Caudate nucleus (tissue), 63 donors: ENCODE measurements at places on chromosomes 2 and 18.

DNA sequence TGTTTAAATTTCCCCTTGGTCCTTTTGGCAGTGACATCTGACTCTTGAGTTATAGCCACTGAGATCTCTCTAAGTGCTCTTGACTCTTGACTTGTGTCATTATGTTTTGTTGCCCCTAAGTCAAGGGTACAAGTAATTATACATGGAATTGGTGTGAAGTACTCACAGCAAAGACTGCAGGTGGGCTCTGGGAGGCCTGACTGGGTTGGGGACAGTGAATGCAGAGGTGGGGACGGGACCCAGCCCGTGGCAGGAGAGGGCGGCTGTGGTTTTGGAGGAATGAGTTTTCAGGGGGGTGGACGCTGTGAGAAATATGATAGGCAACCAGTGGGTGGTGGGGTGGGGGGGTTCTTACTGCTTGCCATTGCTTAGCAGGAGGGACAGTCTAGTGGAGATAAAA lies 97.8 kb downstream of the NCK2 start:
- DNase-seq, result no peak

GRCh38 chr2:241514986-241515737 lies 6.8 kb upstream of the STK25 start:
- no peak for DNase-seq

DNA sequence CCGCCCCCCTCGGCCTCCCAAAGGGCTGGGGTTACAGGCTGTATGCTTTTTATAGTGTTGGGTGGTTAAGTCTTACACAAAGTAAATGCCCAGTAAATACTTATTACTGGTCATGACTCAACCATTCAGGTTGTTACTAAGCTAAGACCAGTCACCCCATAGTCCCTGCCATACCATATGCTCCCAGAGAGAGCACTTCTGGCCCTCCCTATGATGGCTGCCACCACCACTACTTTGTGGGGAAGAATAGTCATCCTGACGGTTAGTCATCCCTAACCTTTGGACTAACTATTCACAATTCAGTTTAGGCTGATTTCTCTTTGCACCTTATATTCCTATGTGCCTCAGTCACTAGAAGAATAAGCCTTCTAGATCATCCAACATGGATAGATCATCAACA lies 42.0 kb upstream of the MSH2 start:
- DNase-seq, result no peak

DNA sequence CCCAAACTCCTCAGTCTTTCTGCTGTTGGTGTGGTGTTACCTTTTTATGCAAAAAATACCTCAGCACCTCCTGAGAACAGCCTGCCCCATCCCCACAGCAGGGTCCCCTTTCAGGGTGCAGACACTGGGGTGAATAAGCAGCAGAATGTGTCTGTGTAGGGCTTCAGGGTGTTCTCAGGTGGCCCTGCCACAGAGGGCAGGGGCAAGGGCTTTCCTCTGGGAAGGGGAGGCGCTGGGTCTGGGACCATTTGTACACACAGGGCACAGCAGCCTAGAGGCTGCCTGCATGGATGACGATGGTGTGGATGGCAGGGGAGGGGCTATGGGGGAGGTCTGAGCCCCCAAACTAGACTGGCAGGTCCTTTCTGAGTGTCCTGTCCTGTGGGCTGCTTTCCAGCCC lies 2.6 kb downstream of the HAAO start:
- no peak for DNase-seq

DNA sequence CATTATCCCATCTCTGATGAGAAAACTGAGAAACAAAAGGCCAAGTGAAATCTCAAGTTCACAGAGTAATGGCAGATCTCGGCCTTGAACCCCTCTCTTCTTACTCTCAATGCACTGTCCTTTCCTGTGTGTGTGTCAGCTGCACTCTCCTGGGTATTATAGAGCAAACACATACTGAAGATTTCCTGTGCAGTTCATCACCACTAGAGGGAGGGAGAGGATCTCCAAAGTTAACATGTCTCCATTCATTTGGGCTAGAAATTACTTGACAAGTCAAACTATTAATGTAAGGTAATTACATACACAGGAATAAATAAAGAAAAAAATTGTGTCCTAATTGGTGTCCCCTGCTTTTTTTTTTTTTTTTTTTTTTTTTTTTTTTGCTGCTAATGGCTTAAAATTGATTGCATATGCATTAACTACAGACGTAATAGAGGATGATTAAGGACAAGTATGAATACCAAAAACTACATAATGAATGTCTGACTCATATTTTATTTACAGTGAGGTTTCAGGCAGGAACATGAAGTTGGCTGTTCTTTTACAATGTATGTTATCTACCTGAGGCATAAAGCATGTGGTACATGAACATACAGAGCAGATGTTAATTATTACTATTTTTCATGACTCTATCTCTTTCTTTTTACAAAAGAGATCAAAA lies 269.2 kb downstream of the NYAP2 start:
- DNase-seq, result no peak

DNA sequence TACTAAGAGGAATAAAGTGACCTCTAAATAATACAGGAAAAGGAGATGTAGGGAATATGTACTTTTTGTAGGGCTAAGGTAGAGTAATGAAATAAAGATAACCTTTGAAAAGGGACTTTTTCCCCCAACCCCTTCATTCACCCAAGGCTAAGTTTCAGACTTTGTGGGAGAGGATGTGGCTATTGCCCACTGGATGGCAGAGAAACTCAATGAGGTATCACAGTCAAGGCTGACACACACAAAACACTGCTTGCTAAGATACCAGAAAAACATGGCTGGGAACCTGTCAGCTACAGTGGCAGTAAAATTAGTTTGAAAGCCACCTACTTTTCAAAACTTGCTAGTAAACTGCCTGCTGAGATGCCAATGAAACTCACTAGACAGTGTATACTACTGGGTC lies 158.8 kb upstream of the WDSUB1 start:
- DNase-seq, result no peak

DNA sequence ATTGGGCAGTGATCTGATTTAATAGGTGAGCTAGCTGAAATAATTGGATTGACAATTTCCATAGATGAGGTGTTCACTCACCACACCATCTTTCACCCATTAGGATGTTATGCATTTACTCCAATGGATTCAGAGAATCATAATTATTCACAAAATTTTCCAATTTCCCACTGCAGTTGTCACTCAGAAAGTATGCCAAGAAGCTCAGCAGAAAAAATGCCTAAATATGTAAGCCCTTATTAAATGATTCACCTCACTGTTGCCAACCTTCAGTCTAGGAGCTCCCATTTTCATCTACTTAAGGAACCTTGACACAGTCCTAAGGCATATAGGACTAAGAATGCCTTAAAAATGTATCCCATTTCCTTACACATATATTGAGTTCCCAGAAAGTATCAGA lies 94.3 kb downstream of the MBD2 start:
- DNase-seq, result no peak

DNA sequence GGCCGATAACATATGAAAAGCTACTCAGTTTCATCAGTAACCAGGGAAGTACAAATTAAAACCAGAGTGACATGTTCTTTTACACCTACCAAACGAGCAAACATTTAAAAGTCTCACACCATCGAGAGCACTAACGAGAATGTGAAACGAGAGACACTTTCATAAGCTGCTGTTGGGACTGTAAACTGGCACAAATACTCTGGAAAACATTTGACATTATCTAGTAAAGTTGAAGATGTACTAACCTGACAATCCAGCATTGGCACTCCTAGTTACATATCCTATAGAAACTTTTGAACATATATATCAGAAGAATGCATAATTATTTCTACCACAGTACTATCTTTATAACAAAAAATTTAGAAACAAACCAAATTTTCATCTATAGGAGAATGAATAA lies 28.1 kb downstream of the NBAS start:
- DNase-seq, result no peak

DNA sequence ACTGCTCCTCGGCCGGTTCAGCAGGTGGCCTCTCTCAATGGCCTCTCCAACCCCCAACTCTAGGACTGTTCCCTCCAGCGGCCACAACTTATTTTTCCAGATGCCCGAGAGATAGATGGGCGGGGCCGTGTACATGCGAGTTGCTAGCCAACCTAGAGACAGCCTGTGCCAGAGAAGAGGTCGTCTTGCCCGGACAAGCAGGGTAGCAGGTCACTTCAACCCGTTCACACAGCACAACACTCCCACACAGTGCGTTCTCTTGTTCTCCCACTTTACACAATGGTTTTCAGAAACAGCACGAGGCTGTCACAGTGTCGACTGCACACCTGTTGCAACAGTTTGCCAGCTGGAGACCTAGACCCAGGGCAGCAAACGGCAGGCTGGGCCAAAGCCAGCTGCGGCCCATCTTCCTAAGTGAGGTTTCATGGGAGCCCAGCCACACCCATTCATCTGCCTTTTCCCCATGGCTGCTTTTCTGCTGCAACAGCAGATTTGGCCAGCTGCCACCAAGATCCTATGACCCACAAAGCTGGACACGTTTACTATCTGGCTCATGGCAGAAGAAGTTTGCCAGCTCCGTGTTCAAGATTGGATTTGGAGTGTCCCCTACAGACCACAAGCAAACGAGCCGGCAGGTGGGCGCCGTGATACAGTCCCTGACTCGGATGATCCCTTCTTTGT lies 7.3 kb upstream of the PRLH start:
- DNase-seq, result no peak

- no peak for DNase-seq
Measured at GRCh38 chr2:217096474-217097225, 236.8 kb upstream of the TNP1 start.

GRCh38 chr2:10904455-10904854 lies 7.3 kb upstream of the KCNF1 start:
- no peak for DNase-seq

GRCh38 chr2:2926858-2927175 lies 450.8 kb downstream of the EIPR1 start:
- no peak for DNase-seq

- DNase-seq, result no peak
Measured at GRCh38 chr2:233408366-233409285, 54.3 kb downstream of the DGKD start.

- no peak for DNase-seq
Measured at GRCh38 chr2:166373951-166374350, 1.8 kb downstream of the SCN9A start.

DNA sequence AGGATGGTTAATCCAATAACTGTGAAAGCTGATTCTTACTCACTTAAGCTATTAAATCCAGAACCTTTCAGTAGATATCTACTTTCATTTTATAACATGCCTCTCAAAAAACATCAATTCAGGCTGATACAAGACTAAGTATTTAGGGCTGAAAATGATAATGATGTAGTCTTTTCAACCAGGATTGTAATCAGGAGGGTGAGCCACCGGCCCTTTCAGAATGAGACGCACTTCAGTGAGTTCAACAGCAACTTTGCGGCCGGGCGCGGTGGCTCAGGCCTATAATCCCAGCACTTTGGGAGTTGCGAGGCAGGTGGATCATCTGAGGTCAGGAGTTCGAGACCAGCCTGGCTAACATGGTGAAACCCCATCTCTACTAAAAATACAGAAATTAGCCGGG lies 30.4 kb downstream of the RBMS1 start:
- DNase-seq, result no peak

DNA sequence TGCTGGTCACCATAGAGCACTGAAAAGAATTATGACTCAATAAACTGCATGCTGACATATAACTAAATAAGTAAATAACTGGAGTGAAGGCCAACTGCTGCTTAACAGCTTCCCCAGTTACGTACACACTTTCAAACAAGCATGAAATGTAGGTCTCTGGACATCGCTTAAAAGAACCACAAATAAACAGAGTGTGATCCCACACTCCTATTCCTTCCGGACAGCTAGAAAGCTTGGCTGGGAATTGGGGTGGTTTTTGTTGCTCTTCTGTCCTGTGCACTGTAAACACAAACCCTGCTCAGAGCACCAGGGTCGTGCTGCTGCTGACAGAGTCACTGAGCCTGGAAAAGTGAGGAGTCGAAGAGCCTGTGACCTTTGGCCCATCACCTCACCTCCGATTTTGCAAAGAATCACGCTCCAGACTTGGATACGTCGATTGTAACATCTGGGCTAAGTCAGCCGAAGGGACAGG lies 162.7 kb upstream of the NT5C1B start:
- no peak for DNase-seq

DNA sequence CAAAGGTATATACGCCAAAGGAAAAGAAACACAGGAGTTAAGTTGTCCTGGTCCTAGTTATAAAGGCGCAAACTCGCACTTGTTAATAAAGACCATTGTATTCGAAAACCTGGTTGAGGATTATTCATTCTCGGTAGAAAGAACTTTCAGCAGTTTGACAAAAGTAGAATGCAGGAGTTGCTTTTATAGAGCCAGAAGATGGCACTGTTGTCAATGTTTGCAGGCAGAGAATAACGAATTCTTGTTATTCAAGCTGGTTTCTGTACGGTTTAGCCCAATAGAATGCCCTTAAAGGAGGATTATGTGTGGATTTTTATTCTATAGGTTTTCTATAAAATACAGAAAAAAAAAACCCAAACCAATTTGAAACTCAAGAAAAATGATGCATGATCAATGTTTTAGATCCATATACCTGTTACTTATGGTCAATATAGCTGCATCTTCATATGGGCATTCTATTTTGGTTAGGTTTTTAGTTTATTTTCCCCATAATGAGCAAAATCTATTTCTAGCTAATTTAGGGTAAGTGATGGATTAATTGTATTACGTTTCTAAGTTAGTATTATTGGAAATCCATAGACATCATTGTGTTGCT lies 510.3 kb downstream of the PLCL1 start:
- no peak for DNase-seq

DNA sequence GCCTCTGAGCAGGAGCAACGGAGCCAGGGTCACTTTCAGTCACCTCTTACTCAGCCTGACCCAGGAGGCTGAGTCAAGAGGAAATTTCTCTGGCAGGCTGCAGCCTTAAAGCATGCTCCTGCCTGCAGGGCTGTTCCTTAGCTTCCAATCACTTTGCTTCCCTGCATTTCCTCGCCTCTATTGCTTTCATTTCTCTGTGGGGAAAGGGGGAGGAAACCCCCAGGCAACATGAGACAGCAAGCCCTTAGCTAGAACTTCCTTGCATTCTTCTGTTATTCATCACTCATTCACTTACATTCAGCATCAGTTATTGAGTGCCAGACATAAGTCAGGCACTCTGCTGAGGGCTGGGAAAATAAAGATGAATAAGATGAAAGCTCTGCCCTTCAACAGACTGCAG lies 13.0 kb downstream of the XDH start:
- DNase-seq, result no peak

- no peak for DNase-seq
Measured at GRCh38 chr2:113887009-113887792, 2.7 kb upstream of the ACTR3 start.

- no peak for DNase-seq
Measured at GRCh38 chr2:9657083-9657482, 26.3 kb upstream of the YWHAQ start.

DNA sequence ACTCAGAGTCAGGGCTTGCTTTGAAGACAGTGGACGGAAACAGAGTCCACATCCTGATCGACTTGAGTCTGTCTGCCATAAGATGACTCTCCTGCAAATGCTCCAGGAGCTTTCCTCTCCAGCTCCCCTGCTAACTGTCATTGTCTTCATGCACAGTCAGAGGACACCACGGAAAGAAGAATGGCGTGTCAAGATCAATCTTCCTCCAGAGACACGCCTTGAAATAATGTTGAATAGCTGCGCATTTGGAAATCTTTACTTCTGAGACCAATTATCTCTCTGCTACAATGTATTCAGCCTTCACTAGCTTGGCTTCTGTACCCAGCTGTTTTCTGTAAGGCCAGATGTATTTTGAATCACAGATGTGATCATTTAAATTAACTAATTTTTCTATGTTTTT lies 457.2 kb downstream of the CDH2 start:
- no peak for DNase-seq
